ENCODE measurements at places on chromosomes 1 and 21. TPM values are rescaled to one million over a fixed set of nuclear protein-coding genes. Genes with fewer than 3 reads are reported as not detected.

Gene RPE65
- total RNA-seq, result not detected

Gene KIAA0040
- 25.3 TPM for total RNA-seq

Gene GJA5
- total RNA-seq, result 5.0 TPM

Gene C1orf210
- 12.0 TPM for total RNA-seq

Gene RAB42
- 1.9 TPM for total RNA-seq

Gene CACHD1
- total RNA-seq, result 14.2 TPM

Gene GBP5
- 2.3 TPM for total RNA-seq

Gene IFFO2
- total RNA-seq, result 15.0 TPM

Gene CACNA1S
- total RNA-seq, result not detected

Gene FCRL1
- 0.21 TPM for total RNA-seq

Gene MSH4
- 0.55 TPM for total RNA-seq

Gene B3GALT2
- total RNA-seq, result 2.3 TPM

GRCh38 chr1:24047110-24047477, 64.8 kb downstream of the MYOM3 start:
- DNase-seq, result no peak

DNA sequence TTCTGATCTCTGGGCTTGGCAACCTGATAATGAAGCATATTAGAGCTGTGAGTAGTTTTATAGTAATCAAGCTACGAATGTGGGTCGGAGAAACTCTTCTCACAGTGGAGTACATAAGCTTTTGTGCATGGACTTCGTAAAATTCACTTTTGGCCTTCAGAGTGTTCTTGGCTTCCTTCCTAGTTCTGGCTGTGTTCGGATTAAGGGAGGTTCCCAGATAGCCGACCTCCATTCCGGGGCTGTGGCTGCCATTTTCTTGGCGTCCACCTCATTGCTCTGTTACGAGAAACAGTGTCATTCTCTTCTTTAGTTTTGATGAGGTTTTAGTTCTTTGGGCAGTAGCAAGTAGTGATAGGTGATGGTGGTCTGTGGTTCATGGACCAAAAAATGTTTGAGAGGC, 26.3 kb downstream of the CAMTA1 start:
- DNase-seq, result no peak

- DNase-seq, result no peak
These were observed 6.2 kb upstream of the ERICH3 start for GRCh38 chr1:74679811-74680210.

DNA sequence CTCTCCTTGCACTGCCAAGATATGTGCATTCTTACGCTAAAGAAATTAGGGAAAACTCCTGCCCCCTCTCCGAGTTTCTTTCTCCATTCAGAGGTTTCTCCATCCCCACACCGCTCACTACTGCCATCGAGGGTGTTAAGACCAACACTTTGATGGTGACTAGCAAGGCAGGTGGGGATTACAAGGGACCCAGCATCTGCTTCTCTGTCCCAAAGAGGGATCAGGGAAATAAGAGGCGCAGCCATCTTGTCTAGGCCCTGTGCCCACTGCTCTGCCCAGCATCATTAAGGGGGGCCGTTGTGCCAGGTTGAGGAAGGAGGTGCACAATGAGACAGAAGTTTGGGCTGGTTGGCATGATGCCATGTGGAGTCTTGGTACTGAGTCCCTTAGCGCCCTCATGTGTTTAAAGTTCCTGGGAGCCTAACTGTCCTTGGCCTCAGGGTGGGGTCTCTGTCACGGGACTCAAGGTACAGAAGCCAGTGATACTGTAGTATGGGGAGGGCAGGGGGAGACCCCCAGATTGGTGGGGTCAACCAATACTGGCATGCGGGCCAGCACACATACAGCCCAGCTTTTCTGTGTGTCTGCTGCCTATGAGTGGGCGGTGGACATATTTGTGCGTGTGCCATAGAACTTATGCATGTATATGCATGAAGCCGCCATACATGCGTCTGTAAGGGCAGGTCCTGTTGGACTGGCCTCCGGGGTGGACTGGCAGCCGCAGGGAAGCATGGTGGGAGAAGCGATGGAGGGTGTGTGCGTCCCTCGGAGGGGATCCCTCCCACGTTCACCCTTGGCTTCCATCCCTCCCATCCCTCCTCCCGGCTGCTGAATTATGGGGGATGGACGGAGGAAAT, 5.5 kb downstream of the EFNA3 start:
- no peak for DNase-seq

DNA sequence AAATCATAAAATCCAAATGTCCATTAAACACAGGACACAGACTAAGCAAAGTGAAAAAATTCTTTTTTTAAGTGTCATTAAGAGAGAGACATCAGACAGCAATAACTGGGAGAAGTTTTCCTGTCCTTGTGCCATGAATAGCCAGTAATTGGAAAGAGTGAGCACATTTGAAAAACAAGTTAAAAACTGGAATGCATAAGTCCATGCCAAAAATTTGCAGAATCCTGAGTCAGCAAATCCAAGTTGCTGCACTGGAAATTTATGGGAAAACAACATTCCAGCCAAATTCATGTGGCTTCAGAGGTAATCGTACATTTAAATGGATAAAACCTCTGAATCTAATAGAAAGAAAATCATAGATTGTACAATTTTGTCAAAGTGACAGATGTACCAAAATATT, 291.4 kb downstream of the LRRC40 start:
- DNase-seq, result no peak

- DNase-seq, result no peak
These were observed 282.8 kb upstream of the PKN2 start for GRCh38 chr1:88401313-88401712.

DNA sequence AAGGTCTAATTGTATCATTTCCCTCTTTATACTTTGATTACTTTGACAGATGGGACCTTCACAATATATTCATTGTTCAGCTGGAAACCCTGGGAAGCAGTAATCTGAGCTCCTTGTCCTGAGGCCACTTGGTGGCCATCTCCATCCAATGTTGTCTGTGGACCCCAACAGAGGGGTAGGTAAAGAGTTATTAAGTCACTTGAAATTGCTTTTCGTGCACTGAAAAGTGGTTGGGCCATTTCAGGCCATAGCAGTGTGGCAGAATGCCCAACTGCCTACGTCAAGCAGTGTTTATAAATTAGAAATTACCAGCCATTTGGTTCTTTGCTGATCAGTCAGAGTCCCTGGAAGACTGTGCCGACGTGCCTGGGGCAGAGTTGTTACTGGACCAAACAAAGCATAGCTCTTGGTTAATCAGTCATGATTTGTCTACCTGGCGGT, 308.3 kb upstream of the USP25 start:
- no peak for DNase-seq

DNA sequence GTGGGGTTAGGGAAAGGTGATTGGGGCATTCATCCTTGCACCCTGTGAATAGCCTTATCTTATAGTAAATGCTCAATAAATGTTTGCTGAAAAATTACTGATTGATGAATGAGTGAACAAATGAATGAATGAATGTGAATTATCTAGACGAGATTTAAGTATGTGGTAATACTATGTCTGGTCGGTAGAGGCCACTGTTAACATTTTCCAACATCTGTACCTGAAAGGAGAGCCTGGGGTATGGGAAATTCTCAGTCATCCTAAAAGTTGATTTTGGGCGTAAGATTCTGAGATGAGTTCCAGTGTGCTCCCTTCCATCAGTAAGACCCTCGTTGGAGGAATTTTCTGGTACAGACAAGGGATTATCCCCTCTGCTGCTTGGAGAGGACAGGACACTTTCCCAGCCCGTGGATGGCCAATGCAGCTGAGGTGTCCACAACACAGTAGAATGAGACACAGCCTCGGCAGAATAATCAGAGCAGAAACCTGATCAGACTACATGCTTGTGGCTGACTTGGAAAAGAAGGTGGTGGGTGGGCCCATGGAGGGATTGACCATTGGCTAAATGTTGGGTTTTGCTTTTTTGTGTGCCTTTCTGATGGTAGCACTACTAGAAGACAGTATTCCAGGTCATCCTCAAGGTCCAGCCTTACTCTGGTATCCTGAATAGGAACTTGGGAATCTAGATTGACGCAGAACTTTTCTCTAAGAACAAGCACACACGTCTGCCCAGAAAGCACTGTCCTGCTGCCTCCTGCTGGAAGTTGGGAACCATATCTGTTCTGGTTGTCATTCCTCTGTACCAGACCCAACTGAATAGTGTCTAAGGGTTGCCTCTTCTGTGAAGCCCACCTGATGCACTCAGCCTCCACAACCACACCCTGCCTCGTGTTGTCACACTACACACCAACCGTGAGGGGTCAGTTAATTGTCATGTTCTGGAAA, 262.0 kb downstream of the TNR start:
- no peak for DNase-seq

DNA sequence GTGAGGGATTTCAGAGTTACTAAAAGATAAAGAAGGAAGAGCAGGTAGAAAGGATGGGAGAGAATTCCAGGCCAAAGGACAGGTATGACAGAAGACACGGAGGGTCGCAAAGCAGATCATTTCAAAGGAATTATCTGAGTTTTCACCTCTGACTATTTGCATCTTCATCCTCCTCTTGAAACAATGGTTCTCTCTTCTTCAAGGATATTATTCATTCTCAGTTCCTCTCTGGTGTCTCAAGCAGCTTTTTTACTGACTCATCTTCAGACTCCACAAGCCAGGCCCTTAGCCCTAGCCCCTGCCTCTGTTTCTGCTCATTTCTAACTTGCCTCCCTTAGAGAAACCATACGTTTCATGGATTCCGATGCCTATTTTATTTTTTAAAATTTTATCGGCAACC, 15.0 kb downstream of the DDX59 start:
- no peak for DNase-seq

DNA sequence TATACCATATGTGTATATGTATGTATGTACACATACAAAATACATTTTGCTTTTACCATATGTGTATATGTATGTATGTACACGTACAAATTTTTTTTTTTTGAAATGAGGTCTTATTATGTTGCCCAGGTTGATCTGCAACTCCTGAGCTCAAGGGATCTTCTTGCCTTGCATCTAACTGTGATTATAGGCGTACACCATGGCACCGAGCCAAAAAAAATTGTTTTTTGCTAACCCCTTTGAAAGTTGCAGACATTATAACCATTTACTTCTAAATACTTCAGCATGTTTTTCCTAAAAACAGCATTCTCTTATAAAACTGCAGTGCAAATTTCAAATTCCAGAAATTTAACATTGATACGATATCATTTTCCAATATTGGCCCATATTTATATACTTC, 147.0 kb downstream of the POU2F1 start:
- DNase-seq, result no peak

DNA sequence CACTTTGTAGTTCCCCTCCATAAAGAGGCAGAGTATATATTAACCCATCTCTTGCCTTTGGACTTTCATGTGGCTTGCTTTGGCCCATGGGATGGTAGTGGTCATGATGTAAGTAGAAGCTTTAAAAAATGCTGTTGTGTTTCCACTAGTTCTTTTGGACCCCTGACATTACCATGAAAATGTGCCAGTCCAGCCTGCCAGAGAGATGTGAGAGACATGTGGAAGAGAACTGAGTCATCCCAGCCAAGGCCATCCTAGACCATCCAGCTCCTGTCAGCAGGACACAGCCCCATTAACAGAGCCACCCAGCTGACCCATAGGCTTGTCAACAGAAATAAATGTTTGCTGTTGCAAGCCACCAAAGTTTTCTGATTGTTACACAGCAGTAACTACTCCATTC, 3.9 kb upstream of the CD101 start:
- no peak for DNase-seq

DNA sequence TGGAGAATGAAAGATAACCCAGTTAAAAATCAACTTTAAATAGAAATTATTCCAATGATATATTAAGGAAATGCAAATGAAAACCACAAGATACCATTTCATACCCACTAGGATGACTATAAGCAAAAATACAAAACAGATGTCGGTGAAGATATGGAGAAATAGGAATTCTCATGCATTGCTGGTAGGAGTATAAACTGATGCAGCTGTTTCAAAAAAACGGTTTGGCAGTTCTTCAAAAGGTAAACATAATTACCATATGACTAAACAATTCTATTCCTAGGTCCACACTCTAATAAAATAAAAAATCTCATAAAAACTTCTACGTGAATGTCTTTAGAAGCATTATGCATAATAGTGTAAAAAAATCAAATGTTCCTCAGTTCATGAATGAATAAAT, 763.3 kb upstream of the BRINP3 start:
- DNase-seq, result no peak

DNA sequence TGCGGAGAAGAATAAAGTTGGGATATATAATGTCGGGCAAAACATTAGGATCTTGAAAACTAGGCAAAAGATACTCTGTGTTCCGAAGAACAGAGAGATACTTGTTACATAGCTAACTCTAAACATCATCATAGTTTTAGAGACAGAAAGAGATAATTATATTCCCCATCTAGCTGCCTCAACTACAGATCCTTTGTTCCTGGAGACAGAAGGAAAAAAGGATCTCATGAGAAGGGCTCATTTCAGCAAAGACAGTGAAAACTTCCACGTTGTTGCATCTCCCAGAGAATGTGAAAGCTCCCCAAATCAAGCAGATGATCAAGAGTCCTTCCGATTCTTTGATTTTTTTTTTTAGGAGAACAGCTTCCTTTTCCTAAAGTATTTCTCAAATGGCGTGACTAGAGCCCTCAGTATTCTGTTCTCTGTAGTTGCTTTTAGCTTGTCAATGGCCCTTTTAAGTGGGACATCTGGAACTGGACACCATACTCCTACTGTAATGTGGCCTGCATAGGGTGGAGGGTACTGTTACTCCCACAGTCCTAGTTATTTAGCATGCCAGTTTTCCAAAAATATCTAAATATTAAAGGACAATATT, 1048.2 kb downstream of the TTLL7 start:
- no peak for DNase-seq

- DNase-seq, result no peak
These were observed 44.9 kb downstream of the RAB3B start for GRCh38 chr1:51945591-51945990.

- DNase-seq, result peak; percentile 80
These were observed 60.3 kb downstream of the CD46 start for GRCh38 chr1:207811920-207812720.

DNA sequence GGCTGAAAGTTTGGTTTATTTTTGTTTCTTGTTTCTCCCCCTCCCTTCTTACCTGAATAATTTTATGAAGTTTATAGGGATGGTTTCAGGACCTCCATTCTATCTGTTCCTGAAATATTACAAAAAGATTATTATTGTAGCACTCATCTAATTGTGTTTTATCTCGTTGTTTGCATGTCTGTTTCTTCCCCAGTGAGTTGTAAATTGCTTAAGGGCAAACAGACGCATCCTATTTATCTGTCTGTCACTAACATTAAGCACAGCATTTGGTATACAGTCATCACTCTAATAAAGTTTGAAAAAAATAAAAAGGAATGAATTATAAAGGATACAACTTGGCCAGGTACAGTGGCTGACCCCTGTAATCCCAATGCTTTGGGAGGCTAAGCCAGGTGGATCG, 123.5 kb downstream of the LRRC7 start:
- DNase-seq, result no peak

DNA sequence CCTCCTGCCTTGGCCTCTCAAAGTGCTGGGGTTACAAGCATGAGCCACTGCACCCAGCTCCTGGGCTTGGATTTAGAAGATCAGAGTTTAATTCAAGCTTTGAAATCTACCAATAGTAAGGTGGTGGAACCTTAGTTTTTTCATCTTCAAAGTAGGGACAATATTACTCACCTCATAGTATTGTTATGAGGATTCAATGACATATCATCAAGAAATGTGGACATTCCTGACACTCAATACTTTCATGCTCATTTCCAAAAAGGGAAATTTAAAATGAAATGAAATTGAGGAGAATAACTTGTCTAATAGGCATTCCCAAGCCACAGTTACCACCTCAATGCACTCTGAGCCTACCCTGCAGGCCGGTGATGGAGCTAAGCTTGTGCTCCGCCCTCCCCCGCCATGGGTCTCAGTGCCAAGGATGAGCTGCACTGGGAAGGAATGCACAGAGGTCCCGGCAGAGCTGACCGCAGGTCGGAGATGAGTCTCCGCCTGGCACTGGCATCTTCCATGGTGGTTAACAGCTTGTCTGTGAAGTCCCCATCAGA, 56.5 kb upstream of the BCAR3 start:
- DNase-seq, result no peak

- peak; percentile 64 for DNase-seq
These were observed 4.6 kb downstream of the FCRLB start for GRCh38 chr1:161725908-161726472.

Measured in ureter (tissue), 1 donor.